Karpas-422 (cell line): ENCODE measurements at places on chromosomes 2 and 18. TPM values are rescaled to one million over a fixed set of nuclear protein-coding genes. Genes with fewer than 3 reads are reported as not detected.

Gene SPATS2L
- total RNA-seq = not detected in 2 replicates

Gene TMEM178A
- not detected in 2 replicates for total RNA-seq

DNA sequence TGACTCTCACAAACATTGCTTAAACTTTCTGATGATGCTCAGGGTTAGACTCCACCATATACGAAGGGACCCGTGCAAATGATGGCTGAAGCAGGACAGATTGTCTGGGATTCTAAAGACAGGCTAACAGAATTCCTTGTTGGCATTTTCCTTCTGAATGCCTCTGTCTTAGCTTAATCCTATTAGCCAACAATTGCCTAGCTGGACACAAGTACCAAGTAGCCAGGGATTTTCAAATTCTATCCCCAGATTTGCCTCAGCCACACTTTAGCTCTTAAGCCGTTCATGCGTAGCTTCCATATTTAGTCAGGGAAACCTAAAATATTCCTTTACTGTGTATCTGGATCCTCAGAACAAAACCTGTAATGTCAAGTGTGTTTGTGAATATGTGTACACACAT, 40.0 kb downstream of the COL4A3 start:
- DNase-seq = no peak
- H3K4me3 ChIP-seq = no peak overlapping the region
- H3K36me3 ChIP-seq = no peaks in the 10 kb centered on the region
- H3K4me1 ChIP-seq = no peaks in the 10 kb centered on the region

GRCh38 chr2:108450863-108451262, 1.9 kb downstream of the GCC2 start:
- peaks cover 30% of the 10 kb centered on the region for H3K36me3 ChIP-seq
- peaks cover 22% of the 10 kb centered on the region for H3K4me1 ChIP-seq
- H3K4me3 ChIP-seq = no peak overlapping the region
- DNase-seq = no peak
- H3K27me3 ChIP-seq = no peaks in the 10 kb centered on the region

- H3K27me3 ChIP-seq = no peaks in the 10 kb centered on the region
- no peak for DNase-seq
- H3K4me3 ChIP-seq = no peak overlapping the region
- no peaks in the 10 kb centered on the region for H3K4me1 ChIP-seq
Measured at GRCh38 chr2:223034221-223034975, 17.6 kb upstream of the KCNE4 start.

- H3K36me3 ChIP-seq = no peaks in the 10 kb centered on the region
- no peaks in the 10 kb centered on the region; the same call in 1 of the 2 replicates for H3K27me3 ChIP-seq
- no peak for DNase-seq
- no peak overlapping the region for H3K27ac ChIP-seq
Measured at GRCh38 chr2:62471816-62472215, 34.2 kb downstream of the TMEM17 start.

- H3K4me1 ChIP-seq = no peaks in the 10 kb centered on the region
- DNase-seq = no peak
- H3K27me3 ChIP-seq = no peaks in the 10 kb centered on the region
- no peak overlapping the region for H3K4me3 ChIP-seq
- no peak overlapping the region for H3K27ac ChIP-seq
Measured at GRCh38 chr2:26414311-26414710, 12.6 kb downstream of the DRC1 start.

DNA sequence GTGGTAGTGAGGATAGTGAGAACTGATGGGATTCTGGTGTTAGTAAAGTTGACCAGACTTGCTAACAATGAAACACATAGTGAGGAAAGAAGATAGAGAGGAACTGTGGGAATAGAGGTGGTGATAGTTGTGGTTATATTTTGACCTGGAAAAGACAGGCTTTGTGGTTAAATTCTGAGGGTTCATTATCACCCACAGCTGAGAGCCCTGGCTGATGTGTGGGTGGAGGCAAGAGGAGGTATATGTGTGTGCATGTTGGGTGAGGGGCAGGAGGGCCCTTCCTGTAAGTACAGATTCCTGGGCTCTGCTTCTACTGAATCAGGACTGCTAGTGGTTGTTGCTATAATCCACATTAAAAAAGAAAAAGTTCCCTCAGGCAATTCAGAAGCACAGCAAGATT, 26.2 kb upstream of the TMEM163 start:
- H3K4me3 ChIP-seq = no peak overlapping the region
- peak; percentile 41 for DNase-seq
- H3K4me1 ChIP-seq = peaks cover 41% of the 10 kb centered on the region
- peak overlapping the region; percentile 55 for H3K27ac ChIP-seq

DNA sequence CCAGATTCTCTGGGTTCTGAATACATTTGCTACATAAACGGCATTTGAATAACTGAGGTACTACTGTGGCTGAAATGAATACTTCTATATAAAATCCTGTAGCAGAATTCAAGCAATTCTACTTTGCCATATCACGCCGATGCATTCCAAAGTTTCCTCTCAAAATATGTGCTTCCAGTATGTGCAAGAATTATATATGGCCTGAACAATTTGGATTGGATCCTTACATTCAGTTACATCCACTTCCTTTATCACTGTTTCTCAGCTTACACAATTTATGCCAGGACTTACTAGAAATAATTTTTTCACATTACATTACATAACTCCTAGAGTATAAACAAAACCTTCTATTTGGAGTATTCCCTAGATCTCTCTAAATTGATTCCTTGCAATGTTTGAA, 46.3 kb upstream of the STAT4 start:
- H3K27me3 ChIP-seq = no peaks in the 10 kb centered on the region; the same call in 1 of the 2 replicates
- no peaks in the 10 kb centered on the region for H3K36me3 ChIP-seq
- no peak overlapping the region for H3K4me3 ChIP-seq
- H3K27ac ChIP-seq = no peak overlapping the region

DNA sequence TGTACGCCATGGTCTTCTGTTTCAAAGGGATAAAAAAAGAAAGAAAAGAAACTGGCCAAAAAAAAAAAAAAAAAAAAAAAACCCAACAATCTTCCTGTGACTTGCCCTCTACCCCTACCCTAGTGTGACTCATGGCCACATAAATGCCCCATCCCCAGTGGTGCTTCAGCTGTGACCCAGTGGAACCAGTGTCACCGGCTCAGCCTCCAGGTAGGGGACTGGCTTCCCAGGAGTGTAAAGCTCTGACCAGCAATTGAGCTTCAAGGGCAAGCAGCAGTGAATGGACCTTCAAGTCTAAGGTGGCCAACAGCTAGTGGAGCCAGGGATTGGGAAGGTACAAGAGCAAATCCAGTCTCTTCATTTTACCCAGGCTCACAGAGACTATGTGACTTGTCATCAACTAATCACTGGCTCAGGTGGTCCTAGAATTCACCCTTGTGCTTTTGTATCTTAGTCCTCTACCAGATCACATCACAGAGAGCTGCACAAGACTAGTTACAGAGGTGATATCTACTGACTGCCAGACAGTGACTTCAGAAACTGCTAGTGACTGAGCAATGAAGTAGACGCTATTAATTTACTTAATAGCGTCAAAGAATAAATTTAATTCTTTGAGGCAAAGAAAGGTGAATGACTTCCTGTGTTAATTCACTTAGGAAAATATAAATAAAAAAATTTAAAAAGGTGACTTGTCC, 1.3 kb upstream of the TGFBRAP1 start:
- H3K27ac ChIP-seq = peak overlapping the region; percentile 61; the same call in 1 of the 2 replicates
- H3K4me1 ChIP-seq = peaks cover 43% of the 10 kb centered on the region
- no peaks in the 10 kb centered on the region; the same call in 1 of the 2 replicates for H3K36me3 ChIP-seq
- no peak for DNase-seq
- peak overlapping the region; percentile 80; the same call in 1 of the 2 replicates for H3K4me3 ChIP-seq
- no peaks in the 10 kb centered on the region for H3K27me3 ChIP-seq

- no peak overlapping the region for H3K27ac ChIP-seq
- no peak for DNase-seq
- no peaks in the 10 kb centered on the region for H3K27me3 ChIP-seq
- peaks cover 6% of the 10 kb centered on the region for H3K4me1 ChIP-seq
- H3K36me3 ChIP-seq = no peaks in the 10 kb centered on the region
Measured at GRCh38 chr2:129004485-129004884, 685.8 kb upstream of the HS6ST1 start.

GRCh38 chr18:23532848-23533247, 29.5 kb downstream of the RMC1 start:
- no peaks in the 10 kb centered on the region for H3K27me3 ChIP-seq
- DNase-seq = no peak
- no peak overlapping the region for H3K4me3 ChIP-seq
- H3K27ac ChIP-seq = no peak overlapping the region
- peaks cover 57% of the 10 kb centered on the region for H3K36me3 ChIP-seq

- no peak for DNase-seq
- no peak overlapping the region for H3K27ac ChIP-seq
- no peaks in the 10 kb centered on the region for H3K27me3 ChIP-seq
- no peak overlapping the region for H3K4me3 ChIP-seq
- no peaks in the 10 kb centered on the region for H3K4me1 ChIP-seq
- H3K36me3 ChIP-seq = no peaks in the 10 kb centered on the region
Measured at GRCh38 chr18:78812067-78812466, 167.6 kb upstream of the SALL3 start.

DNA sequence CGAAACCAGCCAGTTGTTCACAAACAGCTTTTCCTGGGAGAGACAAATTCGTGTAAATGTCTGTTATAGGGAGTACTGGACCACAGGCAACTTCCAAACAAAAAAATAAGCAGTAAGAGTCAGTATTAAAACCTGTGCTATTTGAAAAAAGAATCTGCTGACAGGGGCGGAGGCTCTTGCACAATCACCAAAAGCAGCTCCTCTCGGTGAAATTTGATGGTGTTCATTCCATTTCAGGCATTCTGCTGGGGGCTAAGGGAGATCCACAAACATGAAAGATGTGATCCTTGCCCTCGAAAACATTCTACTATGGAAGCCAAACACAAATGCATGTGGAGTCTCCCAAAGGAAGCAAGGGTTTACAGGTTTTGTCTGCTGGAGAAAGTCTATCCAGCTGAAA, 45.0 kb downstream of the TFCP2L1 start:
- H3K27me3 ChIP-seq = no peaks in the 10 kb centered on the region
- H3K4me1 ChIP-seq = no peaks in the 10 kb centered on the region
- no peak overlapping the region for H3K4me3 ChIP-seq
- DNase-seq = no peak
- H3K36me3 ChIP-seq = no peaks in the 10 kb centered on the region

DNA sequence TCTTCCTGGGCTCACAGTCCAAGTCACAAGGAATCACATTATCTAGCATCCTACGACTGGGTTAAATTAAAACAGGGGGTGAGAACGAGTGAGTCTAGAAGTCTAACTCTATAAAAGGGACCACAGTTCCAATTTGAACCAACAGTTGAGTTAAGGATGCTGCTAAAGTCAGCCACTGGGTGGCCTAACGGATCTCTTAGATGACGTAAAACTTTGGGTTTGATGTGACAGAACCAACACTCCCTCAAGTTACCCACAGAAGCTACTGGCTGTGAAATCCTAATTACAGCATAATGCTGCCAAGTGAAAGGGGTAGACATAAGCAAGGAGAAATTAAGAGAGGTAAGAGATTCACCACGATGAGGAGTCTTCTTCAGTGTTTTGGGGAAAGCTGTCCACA, 32.7 kb upstream of the RUFY4 start:
- DNase-seq = peak; percentile 55
- H3K27ac ChIP-seq = no peak overlapping the region
- H3K27me3 ChIP-seq = no peaks in the 10 kb centered on the region
- no peaks in the 10 kb centered on the region for H3K36me3 ChIP-seq

GRCh38 chr18:63091671-63092364, 227.8 kb downstream of the BCL2 start:
- peak; percentile 11 for DNase-seq
- no peaks in the 10 kb centered on the region for H3K36me3 ChIP-seq
- H3K27ac ChIP-seq = no peak overlapping the region
- H3K4me3 ChIP-seq = no peak overlapping the region
